ENCODE measurements at places on chromosomes 12 and 14.
A peak's percentile ranks its signal among the peaks of the same experiment; 100 is the strongest.

- no peak for DNase-seq
Measured at GRCh38 chr14:105885561-105886320, 359.4 kb downstream of the TMEM121 start.

- DNase-seq, result no peak
Measured at GRCh38 chr14:66782853-66783252, 274.9 kb downstream of the GPHN start.

DNA sequence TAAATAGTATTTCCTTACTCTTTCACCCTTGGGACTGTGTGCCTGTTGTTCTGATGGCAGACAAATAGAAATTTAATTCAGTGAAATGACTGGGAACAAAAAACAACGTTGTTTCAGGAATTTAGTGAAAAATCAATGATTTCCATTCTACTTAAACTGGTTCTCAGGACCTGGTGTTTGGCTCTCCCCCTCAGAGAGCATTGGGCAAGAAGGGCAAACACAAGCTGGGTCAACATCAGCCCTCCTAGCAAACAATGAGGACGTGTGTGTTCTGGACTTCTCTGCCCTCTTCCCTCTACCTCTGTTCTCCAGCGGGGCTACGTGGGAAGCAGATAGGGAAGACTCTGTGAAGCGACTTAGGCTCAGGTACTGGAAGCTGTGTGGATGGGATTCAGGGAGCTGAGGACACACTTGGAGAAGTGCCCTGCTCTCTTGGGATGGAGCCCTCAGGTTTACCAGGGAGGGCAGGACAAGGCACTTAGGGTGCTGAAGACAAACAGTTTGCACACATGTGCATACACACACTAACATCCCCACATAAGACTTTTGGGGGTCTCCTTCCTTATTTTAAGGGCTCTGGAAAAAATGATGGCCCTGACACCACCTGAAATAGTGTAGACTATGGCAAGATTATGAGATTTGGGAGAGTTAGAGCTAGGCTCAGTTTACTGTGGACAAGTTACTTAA lies 7.6 kb upstream of the SERPINA1 start:
- no peak for DNase-seq

GRCh38 chr14:52051251-52051650 lies 17.6 kb downstream of the NID2 start:
- no peak for DNase-seq

DNA sequence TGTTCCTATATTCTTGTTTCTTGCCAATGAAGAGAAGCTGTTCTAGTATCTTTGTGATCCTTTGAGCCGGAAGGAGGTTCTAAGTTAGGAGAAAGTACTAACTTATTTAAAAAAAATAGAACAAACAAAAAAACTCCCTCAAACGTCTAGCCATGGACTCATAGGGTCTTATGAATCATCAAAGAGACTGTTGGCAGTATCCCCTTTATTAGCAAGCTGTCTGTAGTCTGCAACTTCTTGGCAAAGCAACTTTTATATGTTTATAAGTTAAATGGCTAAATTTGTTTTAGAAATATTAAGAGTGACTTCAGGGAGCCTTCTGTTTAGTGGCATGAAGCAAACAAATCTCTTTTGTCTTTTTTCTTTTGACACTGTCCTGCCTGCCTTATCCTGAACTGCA lies 291.9 kb downstream of the FUT8 start:
- DNase-seq, result peak; percentile 14

- DNase-seq, result no peak
Measured at GRCh38 chr12:46100551-46101484, 110.4 kb upstream of the SCAF11 start.

DNA sequence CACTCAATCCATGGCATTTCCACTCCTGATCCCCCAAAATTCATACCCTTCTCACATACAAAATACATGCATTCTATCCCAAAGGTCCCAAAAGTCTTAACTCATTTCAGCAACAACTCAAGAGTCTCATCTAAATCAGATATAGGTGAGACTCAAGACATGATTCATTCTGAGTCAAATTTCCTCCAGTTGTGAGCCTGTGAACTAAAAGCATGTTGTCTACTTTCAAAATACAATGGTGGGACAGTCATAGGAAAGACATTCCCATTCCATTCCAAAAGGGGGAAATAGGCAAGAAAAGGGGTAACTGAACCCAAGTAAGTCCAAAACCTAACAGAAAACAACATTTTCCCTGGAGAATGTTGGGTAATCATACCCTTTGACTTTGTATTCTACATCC lies 103.3 kb downstream of the C12orf75 start:
- DNase-seq, result no peak

DNA sequence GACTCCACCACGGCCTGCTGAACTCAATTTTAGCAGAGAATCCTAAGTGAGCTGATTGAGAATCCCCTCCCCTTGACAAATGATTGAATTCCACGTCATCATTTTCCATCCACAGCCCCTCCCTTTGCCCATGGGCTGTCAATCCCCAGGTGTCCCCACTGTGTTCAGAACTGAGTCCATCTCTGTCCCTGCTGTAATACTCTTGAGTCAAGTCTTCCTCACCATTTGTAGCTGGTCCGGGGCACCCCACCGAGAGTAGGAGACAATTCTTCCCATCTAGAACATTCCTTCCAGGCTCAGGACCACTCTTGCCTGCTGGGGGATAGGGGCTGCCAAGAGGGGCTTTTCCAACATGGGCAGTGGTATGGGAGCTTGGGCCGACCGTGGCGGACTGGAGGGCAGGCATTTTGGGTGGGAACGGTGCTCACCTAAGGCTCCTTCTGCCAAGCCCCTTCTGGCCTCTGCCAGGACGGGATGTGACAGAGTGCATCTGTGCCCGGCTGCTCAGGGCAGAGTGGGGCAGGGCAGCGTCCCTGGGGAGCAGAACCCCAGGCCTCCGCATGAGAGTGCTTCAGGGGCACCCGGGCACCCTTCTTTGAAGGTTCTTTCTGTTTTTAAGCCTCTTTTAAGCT lies 218.1 kb upstream of the RTL1 start:
- DNase-seq, result no peak

GRCh38 chr12:33795536-33795935 lies 226.8 kb upstream of the ALG10 start:
- no peak for DNase-seq

DNA sequence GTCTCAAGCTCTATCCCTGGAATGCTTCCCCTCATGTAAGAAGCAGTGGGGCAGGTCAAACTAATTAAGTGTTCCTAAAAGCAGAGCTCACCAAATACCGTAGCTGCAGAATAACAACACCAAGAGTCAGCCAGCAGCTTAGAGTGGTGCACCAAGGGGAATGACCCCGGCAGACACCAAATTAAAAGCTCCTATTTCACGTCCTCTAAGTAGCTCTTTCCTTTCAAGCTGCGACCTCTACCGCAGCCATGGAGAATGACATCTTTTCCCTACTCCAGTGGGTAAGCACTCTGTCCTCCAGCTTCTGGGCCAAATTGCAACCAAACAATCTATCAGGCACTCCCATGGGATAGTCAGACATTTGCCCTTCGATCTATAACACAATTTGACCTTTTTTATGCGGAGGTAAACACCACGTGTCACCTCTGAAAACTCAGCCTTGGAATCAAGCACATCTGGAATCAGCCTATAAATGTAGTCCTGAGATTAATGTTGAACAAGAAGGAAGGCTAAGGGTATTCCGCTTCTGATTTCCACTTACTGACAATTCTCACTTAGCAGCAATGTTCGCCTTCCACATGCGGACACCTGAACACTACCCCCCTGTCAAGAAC lies 67.6 kb upstream of the CDKN3 start:
- peak; percentile 20 for DNase-seq

- DNase-seq, result no peak
Measured at GRCh38 chr12:52342781-52343490, 21.7 kb upstream of the KRT83 start.

GRCh38 chr12:107818984-107819383 lies 44.5 kb downstream of the ASCL4 start:
- DNase-seq, result no peak

- no peak for DNase-seq
Measured at GRCh38 chr12:65818454-65819382, 5.6 kb upstream of the HMGA2 start.

- DNase-seq, result no peak
Measured at GRCh38 chr14:72925815-72926291, 411 bp upstream of the DCAF4 start.

DNA sequence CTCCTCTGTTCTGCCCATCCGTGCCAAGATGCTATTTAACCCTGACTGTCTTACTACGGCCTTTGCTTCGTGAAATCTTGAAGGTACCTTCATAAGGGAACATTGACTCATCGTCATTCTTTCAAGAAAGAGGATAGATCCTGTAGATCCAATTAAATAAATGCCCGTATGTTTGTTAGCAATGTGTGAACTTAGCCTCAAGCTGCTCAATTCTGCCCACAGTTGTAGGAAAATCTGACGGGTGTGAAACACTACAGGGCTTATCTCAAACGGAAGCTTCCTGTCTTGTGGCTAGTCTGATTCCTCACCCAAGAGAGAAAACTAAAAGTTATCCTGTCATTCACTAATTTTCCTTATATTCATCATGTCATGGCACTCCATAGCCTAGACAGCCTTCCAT lies 168.0 kb upstream of the TBX3 start:
- no peak for DNase-seq

DNA sequence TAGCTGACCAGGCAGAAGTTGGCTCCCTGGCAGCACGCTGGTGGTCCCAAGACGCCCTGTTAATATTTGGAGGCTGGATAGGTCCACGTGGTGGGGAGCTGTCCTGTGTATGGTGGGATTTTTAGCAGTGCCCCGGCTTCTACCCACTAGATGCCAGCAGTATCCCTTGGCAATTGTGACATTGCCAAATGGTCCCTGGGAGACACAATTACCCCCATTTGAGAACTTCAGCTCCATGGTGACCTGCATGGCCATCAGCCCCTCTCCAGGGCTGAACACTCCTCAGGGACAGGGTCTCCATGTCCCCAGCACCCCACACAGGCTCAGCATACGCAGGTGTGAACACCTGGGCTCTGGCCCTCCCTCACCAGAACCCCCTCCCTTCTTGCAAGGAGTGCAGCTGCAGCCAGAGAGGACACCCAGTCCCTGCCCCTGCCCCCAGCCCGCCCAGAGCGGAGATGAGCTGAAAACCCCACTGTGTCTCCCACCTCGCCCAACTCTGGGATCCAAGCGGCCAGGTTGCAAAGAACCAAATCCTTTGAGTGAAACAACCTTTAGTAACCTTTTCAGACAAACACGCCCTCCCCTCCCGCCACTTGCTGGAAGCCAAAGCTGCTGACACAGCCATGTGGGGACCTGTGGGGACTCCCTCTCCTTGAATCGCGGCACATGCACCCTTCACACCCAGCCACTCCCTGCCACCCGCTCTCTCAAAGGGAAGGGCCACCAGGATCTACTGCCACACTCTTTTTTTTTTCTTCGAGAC lies 120.4 kb downstream of the CALM1 start:
- DNase-seq, result no peak

DNA sequence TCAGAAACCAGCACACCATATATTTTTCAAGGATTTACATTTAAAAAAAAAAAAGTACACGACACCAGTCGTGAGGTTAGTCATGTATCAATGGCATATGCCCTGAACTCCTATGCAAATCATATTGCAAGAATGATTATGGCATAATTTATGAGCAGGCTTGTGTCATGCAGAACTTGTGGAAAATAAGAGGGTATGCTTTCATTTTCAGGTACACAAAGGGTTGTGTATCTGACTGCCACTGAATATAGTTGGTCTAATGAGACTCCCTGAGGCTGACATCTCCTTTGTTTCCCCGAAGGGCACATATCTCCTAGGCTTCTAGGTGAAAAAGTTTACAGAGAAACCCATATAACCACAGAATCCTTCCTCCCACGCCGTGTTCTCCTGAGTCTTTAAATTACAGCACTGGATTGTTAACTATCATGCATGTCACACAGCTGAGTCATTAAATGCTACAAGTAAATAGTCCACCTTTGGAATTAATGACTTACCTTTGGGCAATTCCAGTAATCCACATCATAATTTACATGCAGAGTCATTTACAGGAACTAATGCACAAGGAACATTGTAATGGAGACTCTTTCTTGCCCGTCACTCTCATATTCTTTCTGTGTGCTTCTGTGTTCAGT lies 356.7 kb upstream of the DIO2 start:
- no peak for DNase-seq

DNA sequence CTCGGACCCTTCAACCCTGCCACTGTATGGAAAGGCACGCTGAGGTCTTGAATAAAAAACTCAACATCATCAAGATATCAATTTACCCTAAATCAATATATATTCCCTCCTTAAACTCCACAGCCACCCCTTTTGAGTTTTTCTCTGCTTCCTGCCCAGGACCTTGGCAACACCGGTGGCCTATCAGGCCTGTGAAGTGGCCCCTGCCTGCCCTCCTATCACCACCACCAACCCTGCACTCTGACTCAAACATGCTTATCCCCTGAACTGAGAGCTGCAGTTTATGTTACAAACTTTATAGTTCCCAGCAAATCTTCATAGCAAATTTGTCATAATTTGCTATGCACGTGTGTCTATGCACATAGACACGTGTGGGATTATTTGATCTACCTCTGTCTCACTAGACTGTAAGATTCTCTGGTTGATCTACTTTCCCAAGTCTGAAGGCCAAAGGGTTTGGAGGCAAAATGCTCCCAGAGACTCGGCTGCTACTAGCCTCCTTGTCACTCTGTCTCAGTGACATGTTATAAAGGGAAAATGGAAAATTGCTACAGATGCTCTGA lies 63.4 kb downstream of the SPTB start:
- DNase-seq, result no peak

DNA sequence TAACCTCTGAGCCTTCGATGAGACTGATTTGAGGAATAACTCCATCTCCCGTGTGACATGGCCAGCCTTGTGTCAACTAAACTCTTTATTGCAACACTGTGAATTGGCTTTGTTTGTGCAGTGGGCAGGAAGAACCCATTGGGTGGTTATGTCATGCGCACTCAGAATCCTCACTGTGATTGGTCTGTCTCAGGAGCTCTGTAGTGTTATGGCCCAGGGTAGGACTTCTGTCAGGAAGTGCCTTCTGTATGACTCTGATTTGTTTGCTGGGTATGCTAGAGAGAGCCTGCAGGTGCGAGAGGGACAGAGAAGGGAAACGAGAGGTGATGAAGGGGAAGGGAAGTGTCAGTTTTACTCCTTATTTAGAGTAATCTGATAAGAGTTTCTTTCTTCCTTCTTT lies 71.5 kb upstream of the DCD start:
- no peak for DNase-seq

- no peak for DNase-seq
Measured at GRCh38 chr14:100547633-100548294, 39.5 kb downstream of the BEGAIN start.

DNA sequence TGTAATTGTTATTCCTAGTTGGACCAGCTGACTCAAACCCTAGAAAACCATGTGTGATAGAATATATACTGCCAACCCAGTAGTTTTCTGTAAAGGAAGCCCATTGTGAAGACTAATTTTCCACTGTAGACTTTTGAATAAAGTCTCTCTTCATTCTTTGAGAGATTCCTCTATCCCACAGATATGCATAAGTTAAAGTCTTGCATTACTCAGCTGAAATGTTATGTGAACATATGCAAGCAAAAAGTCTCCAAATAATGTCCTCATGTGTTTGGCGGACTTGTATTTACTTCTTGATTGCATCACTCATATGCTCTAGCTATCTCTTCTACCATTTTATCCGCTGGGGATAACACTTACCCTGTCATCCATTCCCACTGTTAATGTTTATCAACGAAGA lies 35.1 kb upstream of the OTOGL start:
- no peak for DNase-seq

- no peak for DNase-seq
Measured at GRCh38 chr12:128859311-128859710, 6.0 kb downstream of the GLT1D1 start.

- DNase-seq, result peak; percentile 63
Measured at GRCh38 chr12:49777800-49778748, 36.7 kb downstream of the TMBIM6 start.
